ENCODE measurements at places on chromosomes 4 and X. TPM values are rescaled to one million over a fixed set of nuclear protein-coding genes. Genes with fewer than 3 reads are reported as not detected.

Gene CLDN22
- total RNA-seq = not detected

Gene TXLNG
- 32.4 TPM for total RNA-seq

- DNase-seq = no peak
Measured at GRCh38 chrX:42944381-42944998, 166.5 kb upstream of the PPP1R2C start.

DNA sequence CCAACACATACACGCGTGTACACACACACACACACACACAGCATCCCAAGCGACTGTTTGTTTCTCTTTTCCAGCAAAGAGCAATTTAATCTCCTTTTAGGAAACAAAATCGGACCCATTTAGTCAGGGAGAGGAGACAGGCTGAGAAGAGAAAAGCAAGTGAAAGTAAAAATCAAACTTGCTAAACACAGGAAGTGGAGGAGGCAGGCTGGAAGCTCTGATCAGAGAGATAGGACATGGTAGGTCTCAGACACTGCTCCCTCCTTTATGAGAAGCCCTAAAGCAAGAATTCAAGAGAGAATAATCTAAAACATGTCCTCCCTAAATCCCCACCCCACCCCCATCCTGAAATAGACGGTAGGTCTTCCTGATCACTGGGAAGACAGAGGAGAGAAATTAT lies 62.3 kb downstream of the GPC3 start:
- DNase-seq = no peak

DNA sequence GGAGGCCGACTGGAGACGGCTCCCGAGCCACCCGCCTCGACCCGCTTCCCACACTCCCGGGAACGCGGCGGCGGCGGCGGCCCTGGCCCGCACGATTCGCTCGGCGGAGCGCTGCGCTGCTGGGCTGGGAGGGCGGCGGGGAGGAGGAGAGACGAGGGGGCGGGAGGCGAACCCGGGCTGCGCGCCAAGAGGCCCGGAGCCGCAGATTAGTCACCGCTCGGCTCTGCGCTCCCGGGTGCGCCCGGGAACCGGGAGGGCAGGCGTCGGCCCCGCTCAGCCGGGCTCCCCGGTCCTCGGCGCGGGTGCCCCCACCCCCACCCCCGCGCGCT lies 11.2 kb upstream of the BCOR start:
- DNase-seq = peak; percentile 76

DNA sequence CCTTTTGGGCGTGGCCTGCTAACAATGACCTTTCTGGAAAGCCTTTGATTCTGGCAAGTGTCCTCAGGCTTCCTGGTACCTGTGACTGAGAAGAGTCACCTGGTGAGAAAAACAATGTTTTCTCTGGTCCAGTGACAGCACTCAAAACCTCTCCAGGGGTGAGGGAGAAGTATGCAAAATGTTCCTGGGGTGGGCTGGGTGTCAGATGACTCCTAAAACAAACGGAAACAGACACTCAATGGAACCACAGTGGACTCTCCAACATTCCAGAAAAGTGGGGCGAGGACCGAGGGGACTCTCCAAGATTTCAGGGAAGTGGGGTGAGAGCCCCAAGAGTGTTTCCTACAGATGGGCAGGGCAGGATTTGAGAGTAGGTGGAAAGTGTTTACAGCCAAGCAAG lies 69.5 kb downstream of the ANAPC4 start:
- no peak for DNase-seq

GRCh38 chr4:123298801-123299200 lies 97.8 kb upstream of the SPRY1 start:
- DNase-seq = no peak

- peak; percentile 83 for DNase-seq
Measured at GRCh38 chr4:168803732-168804131, 206.3 kb downstream of the CBR4 start.

GRCh38 chr4:49000806-49001205 lies 14.7 kb downstream of the CWH43 start:
- peak; percentile 23 for DNase-seq

GRCh38 chr4:1644891-1645657 lies 39.0 kb downstream of the FAM53A start:
- DNase-seq = peak; percentile 20

DNA sequence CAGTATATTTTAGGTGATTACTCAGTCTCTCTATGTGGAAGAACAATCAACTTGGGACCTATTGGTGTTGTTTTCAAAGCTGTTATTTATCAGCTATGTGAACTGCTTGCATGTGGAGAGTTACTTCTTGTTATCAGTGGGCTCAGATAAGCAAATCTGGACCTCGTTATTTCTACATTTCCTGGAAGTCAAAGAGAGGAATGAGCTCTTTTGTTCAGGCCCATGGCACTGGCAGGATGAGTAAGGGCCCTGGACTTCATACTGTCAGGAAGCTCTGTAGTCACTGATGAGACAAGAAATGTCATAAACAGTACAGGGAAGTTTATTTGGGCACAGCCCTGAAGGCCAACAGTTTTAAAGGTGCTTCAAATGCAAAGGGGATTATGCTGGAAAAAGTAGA lies 760.6 kb upstream of the EPHA5 start:
- DNase-seq = no peak

GRCh38 chrX:25976683-25977310 lies 161.3 kb upstream of the MAGEB18 start:
- no peak for DNase-seq

DNA sequence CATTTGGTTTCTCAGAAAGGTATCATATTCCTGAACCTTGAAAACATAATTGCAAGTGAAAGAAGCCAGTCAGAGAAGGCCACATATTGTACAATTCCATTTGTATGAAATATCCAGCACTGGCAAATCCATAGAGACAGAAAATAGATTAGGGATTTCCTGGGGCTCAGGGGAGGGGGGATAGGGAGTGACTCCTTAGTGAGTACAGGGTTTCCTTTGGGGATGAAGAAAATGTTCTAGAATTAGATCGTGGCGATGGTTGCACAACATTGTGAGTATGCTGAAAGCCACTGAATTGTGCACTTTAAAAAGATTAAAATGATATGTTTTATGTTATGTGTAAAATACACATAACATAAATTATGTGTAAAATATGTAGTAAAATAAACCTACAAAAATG lies 10.3 kb downstream of the XPNPEP2 start:
- no peak for DNase-seq

- DNase-seq = no peak
Measured at GRCh38 chr4:10030972-10031667, 9.8 kb upstream of the SLC2A9 start.
